Cortex of kidney (tissue), 1 donor: ENCODE measurements at places on chromosomes 7 and 10.

GRCh38 chr10:86292462-86293395, 73.9 kb downstream of the GRID1 start:
- no peak for DNase-seq

- no peak for DNase-seq
Measured at GRCh38 chr7:7176406-7177043, 5.8 kb upstream of the C1GALT1 start.

DNA sequence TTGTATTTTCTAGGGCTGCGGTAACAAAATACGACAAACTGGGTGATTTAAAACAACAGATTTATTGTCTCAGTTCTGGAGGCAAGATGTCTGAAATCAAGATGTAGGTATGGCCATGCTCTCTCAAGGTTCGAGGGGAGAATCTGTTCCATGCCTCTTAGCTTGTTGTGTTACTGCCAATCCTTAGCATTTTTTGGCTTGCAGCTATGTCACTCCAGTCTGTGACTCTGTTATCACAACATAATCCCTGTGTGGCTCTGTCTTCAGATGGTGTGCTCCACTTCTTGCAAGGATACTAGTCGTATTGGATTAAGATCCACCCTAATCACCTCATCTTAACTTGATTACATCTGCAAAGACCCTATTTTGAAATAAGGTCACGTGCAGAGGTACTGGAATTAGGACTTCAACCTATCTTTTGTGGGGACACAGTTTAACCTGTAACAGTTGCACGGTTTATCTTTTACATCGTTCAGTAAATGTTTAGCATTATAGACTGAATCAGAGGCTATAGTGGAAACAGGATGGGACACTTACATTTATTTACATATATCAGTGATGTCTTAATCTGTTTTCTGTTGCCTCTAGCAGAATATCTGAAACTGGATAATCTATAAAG, 3.1 kb downstream of the C1GALT1 start:
- no peak for DNase-seq

- DNase-seq = no peak
Measured at GRCh38 chr10:13890233-13891127, 303.7 kb downstream of the PRPF18 start.

DNA sequence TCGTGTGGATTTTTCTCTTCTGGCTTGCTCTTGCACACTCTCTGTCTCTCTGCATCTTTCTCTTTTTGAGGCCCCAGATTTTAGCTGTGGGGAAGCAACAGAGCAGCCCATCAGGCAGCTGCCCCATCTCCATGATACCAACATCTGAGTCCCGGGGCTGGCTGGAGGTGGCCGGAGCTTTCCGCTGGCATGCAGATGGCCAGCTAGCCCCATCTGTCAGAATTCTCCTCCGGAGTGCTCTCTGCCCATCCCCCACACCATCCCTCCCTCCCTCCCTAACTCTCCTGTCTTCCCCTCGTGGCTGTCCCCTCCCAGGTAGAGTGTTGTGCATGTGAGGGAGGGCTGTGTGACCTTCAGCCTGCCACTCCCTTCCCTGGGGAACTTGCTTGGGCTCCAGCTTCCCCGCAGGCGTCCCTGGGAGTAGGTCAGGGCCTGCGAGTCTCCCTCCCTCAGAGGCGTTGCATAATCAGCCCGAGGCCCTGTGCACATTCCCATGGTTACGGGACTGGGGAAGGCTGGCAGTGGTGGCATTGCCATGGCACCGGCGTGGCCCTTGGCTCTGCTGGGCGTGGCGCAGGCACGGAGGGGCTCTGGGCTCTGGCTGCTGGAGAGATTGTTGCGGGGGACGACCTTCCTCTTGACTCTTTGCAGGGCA, 24.7 kb downstream of the GHRHR start:
- no peak for DNase-seq
